Activated CD4-positive, alpha-beta T cell treated with anti-CD3 and anti-CD28 coated beads, Interleukin-2, Interleukin-4, amounts not matched to agents 100 ng/mL and 50 ng/mL, durations not matched to agents 16 hours and 8 hours (primary cell): ENCODE measurements at places on chromosomes 12 and 14.

GRCh38 chr12:124470806-124471205 lies 96.6 kb downstream of the NCOR2 start:
- no peak for DNase-seq

GRCh38 chr14:72755766-72756165 lies 138.1 kb downstream of the DPF3 start:
- no peak for DNase-seq

DNA sequence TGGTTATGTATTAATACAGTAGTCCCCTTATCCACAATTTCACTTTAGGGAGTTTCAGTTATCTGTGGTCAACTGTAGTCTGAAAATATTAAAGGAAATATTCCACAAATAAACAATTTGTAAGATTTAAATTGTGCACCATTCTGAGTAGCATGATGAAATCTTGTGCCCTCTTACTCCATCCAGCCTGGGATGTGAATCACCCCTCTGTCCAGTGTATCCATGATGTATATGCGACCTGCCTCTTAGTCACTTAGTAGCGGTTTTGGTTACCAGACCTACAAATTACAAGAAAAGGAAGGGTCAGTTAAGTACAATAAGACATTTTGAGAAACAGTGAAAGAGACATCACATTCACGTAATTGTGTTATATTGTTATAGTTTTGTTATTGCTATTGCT lies 39.9 kb upstream of the MDGA2 start:
- no peak for DNase-seq

DNA sequence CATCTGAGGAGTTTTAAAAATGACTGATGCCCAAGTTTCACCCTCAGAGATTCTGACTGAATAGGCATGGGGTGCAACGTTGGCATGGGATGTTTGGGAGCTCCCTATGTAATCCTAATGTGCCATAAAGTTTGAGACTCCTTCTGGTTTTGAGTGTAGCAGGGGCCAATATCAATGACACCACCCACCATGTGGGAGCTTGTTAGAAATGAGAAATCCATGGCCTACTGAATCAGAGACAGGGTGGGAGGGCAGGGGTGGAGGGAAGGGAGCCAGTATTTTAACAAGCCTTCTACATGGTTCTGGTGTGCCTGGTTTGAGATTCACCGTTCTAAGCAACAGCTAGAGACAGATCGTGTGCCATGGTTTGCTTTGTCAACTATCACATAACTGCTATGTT lies 46.1 kb downstream of the VCPKMT start:
- DNase-seq, result no peak

GRCh38 chr14:44612002-44612401 lies 104.9 kb upstream of the FSCB start:
- DNase-seq, result no peak

- no peak for DNase-seq
Measured at GRCh38 chr12:11969437-11970154, 101.1 kb upstream of the BCL2L14 start.

- DNase-seq, result no peak
Measured at GRCh38 chr14:104966261-104966865, 11.8 kb downstream of the AHNAK2 start.

DNA sequence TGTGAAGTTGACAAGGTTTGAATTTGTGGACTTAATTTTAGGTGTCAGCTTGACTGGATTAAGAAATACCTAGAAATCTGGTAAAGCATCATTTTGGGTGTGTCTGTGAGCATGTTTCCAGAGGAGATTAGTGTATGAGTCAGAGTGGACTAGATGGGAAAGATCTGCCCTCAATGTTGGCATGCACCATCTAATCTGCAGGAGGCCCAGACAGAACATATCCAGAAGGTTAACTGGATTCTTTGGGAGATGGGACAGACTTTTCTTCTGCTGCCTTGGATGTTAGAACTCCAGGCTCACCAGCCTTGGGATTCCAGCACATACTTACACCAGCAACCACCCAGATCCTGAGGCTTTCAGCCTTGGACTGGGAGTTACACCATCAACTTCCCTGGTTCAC lies 14.1 kb downstream of the SGPP1 start:
- no peak for DNase-seq

- DNase-seq, result peak; percentile 66
Measured at GRCh38 chr12:9869307-9870161, at the start of gene CLEC2B. TSS of gene CLEC2B (minus strand) at chr12:9869354.

GRCh38 chr14:101960225-101960624 lies 4.1 kb upstream of the DYNC1H1 start:
- DNase-seq, result peak; percentile 41

DNA sequence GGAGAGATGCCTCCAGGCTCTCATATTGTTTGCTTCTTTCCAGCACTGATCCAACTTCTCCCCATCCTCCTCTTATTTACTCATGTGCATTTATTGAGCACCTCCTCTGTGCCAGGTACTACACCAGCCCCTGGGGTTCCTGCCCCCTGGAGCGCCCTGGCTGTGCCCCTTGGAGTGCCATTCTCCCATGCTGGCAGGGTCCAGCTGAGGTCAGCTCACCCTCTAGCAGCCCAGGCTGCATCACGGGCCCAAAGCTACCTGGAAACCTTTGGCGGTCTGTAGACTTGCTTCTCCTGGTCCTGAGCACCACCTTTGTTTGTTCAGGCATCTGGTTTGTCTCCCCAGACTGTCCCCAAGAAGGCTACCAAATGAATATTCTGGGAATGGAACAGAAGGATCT lies 67.0 kb downstream of the ADCK1 start:
- DNase-seq, result no peak

- DNase-seq, result no peak
Measured at GRCh38 chr12:989051-989450, 2.0 kb upstream of the ERC1 start.

- no peak for DNase-seq
Measured at GRCh38 chr12:121284551-121285390, 11.7 kb downstream of the CAMKK2 start.

GRCh38 chr12:57224973-57225679 lies 4.4 kb upstream of the SHMT2 start:
- DNase-seq, result peak; percentile 68

- no peak for DNase-seq
Measured at GRCh38 chr12:103273645-103274044, 222.1 kb downstream of the C12orf42 start.

- no peak for DNase-seq
Measured at GRCh38 chr14:33693237-33693636, 257.6 kb downstream of the EGLN3 start.

DNA sequence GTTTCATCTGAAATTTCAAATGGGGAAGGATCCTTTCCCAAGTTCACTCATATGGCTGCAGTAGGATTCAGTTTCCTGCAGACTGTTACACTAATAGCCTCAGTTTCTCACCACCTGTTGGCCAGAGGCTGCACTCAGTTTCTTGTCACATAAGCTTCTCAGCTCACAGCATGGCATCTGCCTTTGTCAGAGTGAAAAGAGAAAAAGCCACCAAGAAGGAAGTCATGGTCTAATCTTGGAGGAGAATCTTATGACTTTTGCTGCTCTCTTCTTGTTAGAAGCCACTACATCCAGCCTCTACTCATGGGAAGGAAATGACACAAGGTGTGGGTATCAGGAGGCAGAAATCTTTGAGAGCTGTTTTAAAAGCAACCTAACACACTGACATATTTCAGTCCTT lies 39.4 kb upstream of the BTG1 start:
- DNase-seq, result peak; percentile 83

DNA sequence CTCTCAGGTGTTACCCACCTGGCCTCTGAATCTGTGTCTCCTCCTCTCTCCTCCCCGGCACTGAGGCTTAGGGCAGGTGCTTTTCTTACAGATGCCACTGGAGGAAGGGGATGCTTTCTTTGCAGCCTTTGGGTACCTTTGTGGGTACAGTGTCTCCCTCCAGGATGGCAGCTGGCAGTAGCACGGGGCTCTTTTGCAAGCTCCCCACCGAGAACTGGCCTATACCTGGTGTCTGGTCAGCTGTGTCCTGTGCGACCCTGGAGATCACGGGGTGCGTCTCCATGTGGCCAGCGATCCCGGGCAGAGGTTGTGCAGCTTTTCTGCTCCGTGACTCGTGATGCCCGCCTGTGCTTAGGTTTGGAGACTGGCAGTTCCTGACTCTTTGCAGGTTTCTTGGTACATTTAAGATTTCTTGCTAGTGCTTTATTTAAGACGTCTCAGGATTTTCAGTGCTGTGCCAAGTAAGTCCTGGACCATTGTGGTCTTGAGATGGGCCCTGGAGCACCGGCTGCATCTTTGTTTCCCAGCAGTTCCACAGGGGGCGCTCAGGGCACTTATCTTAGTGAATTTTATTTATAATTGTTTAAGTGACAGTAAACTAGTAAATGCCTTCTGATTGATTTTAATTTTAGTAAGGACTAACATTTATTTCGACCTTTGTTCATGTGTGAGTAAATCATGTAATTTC lies 68.9 kb downstream of the DDX51 start:
- DNase-seq, result no peak

DNA sequence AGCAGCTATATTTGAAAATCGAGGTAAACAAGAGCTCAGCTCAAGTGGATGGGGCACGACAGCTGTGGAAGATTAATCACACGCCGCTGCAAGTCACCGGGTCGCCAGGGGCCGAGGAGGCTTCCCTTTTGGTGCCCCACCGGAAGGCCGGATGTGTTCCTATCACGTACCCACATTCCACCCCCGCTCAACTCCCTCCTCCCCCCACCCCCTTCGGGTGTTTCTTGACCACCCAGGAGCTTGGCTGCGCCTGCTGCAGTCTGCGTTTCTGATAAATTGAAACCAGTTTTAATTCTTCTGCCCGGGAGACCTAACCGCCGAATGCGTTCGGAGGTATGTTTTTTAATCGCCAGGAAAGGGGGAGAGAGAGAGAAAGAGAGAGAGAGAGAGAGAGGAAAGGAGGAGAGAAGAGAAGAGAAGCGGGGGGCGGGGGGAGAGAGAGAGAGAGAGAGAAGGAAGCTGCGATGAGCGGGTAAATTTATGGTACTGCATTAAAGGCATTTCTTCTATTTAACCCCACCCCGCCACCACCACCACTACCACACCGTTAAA lies 1.8 kb downstream of the SLC8A3 start:
- DNase-seq, result no peak

DNA sequence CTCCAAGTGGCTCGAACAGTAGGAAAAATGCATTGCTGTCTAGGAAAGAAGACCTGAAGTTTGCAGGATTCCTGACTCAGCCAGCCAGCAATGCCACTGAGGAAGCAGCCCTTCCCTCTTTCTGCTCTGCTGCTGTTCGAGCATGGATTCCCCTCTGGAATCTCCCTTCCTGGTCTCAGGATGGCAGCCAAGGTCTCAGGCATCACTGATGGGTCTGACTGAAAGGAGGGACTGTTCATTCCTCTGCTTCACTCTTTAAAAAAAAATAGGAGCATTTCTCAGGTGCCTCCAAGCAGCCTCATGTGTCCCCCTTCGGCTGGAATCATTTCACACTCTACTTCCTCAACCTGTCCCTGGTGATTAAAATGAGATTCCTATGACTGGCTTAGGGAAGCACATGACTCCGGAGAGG lies 62.4 kb downstream of the SLC15A4 start:
- DNase-seq, result no peak
